ENCODE measurements at places on chromosomes 3 and 15. TPM values are rescaled to one million over a fixed set of nuclear protein-coding genes. Genes with fewer than 3 reads are reported as not detected.

TMEM87A gene
- total RNA-seq = 44.2 TPM

FMN1 gene
- total RNA-seq = 0.41 TPM

GRCh38 chr15:59917504-59918157 lies 86.5 kb upstream of the FOXB1 start:
- DNase-seq = peak; percentile 66

DNA sequence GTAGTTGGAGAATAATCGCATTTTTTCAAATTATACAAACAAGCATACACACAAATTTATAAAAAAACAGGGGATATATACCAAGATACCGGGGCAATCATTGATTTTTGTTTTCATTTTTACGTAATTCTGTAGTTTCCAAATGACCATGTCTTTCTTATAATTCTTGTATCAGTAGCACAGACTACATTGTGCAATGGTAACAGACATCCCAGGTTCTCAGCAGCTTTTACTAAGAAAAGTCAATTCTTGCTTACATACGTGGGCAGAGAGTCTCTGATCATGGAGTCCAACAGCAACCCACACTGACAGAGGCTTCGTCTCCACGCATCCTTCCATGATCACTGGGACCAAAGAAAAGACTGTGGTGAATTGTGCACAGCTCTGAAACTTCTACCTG lies 441.3 kb downstream of the TBL1XR1 start:
- DNase-seq = no peak

DNA sequence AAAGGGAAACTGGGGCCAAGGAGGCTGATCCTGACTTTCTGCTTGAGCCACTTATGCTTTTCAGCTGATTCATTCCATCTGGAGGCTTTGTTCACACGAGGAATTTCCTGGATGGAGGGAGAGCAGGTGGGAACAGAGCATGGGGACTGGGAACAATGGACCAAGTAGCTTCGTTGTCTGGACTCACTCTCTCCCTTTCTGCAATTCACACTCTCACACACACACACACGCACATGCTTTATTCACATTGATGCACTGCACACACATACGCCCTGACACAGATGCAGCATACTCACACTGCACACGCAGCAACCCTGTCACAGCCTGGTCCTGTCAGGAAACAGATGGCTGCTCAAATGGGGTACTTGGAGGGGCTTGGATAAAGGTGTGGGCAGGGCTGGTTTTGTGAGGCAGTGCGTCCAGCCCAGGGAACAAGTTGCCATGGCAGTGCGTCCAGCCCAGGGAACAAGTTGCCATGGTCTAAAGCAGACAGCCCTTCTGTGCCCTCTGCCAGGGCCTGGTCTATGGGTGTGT lies 19.8 kb upstream of the CHCHD6 start:
- DNase-seq = no peak

- no peak for DNase-seq
Measured at GRCh38 chr15:69996321-69997160, 101.2 kb downstream of the TLE3 start.

DNA sequence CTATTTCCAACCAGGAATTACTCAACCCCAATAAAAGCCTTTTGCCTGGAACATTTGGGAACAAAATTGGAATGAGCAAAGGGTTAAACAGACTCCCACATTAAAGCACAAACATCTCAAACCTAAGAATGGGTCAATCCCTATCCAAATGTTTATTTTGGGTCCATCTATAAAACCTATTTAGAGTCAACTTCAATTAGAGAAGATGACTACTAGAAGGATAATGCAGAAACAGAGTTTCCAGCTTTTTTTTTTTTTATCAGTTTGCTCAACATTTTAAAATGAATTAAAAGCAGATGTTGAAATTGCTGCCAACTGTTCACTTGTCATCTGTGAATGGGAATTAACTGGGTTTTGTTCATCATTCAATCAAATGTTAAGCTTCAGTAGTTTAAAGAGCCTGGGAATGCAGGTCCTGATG lies 4.1 kb upstream of the TBC1D23 start:
- no peak for DNase-seq
